ENCODE measurements at places on chromosomes 4 and X. TPM values are rescaled to one million over a fixed set of nuclear protein-coding genes. Genes with fewer than 3 reads are reported as not detected.

- no peak for DNase-seq
Measured at GRCh38 chr4:105241451-105241850, 94.8 kb downstream of the TET2 start.

DNA sequence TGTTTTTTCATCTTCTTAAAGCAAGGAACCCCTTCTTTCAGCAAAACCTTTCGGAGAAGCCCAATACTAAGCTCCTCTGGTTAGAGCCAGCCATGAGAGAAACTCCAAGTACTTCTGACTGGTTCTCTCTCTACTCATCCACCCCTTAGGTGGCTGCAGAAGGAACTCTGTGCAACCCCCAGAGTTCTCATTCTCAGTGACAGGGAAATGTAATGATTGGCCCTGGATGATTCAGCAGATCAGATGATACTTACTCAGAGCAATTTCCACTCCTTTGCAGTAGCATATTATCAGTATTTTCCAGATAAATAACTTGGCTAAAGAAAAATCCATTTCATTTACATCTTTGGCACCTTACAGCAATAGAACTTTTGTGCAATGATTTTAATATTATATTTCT lies 3.2 kb downstream of the SPP1 start:
- DNase-seq: peak; percentile 53

DNA sequence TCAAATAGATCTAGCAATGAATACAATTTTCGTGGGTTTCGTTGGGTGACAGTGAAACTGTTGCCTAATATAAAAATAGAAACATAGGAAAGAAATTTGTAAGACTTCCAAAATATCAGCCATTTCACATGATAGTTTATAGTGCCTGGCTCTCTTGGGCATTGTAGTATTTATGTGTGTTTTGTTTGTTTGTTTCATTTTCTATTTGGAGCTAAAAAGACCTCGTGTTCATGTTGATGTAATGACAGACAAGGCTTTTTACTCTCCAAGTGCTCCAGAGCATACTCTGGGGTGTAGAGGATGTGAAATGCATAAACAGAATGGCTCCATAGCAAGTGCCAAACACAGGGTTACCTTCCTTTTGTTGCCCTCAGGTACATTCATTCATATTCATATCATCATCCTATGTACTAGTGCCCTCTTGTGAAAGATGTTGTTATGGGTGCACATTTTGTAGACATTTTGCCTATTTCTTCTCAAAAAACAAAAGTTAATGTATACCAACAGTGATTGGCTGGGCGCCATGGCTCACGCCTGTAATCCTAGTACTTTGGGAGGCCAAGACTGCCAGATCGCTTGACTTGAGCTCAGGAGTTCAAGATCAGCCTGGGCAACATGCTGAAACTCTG lies 100.7 kb upstream of the AMOT start:
- peak; percentile 10 for DNase-seq

- no peak for DNase-seq
Measured at GRCh38 chr4:27790911-27791310, 930.3 kb downstream of the STIM2 start.

DNA sequence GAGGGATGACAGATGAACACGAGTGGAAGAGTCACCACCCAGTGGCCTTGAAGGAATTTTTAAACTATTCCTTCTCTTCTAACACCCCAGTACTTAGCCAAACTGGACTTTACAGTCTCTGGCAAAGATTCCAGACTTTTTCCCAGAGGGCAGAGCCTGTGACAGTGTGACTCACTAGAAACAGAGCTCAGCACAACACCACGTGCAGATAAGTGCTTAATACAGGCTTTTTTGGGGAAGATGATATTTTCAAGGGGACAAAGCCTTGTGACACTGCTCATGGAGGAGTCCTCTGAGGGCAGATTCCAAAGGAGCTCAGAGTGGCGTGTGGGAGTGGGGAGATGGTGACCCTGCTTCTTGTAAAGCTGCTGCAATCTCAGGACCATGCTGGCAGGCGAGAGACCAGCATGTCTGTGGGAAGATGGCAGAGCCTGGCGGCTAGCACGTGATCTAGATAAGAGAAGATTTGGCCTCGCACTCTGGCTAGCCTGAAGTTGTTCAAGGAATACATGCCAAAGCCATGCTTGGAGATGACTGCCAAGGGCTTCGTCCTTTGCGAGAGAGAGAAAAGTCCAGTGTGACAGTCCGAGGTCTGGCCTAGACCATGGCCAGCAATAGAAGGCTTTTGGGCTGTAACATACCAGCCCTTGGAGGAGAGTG lies 2.4 kb downstream of the RAB33A start:
- peak; percentile 76 for DNase-seq

- DNase-seq: no peak
Measured at GRCh38 chr4:102492531-102493241, 8.5 kb upstream of the NFKB1 start.

GRCh38 chr4:120225527-120225926 lies 158.9 kb upstream of the MAD2L1 start:
- no peak for DNase-seq

- DNase-seq: no peak
Measured at GRCh38 chr4:139886798-139887197, 221.2 kb downstream of the MGST2 start.

DNA sequence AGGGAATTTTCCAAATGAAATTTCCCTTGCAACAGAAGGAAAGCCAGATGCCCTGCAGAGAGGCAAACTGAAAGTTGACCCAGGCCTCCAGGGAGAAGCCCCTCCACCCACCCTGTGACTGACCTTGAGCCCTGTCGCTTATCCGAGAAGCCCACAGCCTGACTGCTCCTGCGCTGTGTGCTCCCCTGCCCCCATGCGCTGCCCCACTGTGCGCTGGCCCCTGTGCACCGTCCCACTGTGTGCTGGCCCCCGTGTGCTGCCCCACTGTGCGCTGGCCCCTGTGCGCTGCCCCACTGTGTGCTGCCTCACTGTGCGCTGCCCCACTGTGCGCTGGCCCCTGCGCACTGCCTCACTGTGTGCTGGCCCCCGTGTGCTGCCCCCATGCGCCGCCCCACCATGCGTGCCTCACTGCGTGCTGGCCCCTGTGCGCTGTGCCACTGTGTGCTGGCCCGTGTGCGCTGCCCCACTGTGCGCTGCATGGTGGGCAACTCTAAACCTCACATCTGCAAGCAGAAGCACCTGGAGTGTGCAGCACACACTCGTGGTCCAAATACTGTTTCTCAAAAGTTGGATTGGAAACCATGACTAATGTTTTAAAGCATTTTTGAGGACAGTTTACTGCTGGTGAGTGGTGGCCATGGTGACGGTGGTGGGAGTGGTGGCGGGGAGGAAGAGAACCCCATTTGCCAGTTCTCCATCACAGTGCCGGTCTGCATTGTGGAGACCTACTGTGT lies 8.3 kb upstream of the GRPEL1 start:
- DNase-seq: no peak

DNA sequence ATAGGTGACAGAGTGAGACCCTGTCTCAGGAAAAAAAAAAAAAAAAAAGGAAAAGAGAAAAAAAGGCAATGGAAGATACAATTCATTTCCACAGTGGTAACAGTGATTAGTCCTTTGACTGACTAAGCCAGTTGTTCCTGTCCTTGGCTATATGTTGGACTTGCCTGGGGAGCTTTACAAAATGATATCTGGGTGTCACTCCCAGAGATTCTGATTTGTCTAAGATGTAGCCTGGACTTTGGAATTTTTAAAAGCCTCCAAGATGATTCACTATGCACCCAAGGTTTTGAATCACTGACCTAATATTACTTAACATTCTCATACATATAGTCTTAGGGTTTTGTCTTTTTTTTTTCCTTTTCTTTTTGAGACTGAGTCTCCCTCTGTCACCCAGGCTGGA lies 16.9 kb downstream of the HELQ start:
- DNase-seq: no peak

GRCh38 chr4:35525192-35525978 lies 718.9 kb downstream of the ARAP2 start:
- DNase-seq: peak; percentile 83

DNA sequence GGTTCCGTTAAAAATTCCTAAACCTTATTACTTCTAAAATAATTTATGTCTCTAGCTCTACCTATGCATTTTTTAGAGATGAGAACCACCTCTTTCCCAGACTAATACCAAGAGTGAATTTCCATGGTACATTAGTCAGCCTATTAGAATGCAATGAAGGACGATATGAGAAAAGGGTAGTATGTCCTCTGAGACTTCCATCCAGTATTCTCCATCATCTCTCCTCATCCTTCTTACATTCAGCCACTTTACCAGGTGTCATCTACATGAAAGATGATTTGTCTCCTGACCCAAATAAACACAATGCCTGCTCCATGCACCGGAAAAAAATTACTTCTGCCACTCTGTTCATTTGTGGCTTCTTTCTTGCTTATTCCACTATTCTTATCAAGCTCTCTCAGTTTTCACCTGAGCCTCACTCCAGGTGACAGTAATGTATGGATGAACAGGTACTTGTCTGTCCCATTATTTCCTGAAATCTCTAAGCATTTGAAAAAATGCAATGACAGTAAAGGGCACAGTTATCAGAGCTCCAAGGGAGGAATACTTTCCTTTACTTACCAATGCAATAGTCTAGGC lies 97.9 kb downstream of the MAB21L2 start:
- no peak for DNase-seq

- DNase-seq: no peak
Measured at GRCh38 chr4:61442936-61443335, 242.8 kb downstream of the ADGRL3 start.

- DNase-seq: no peak
Measured at GRCh38 chrX:153450114-153450948, 4.5 kb upstream of the TREX2 start.

DNA sequence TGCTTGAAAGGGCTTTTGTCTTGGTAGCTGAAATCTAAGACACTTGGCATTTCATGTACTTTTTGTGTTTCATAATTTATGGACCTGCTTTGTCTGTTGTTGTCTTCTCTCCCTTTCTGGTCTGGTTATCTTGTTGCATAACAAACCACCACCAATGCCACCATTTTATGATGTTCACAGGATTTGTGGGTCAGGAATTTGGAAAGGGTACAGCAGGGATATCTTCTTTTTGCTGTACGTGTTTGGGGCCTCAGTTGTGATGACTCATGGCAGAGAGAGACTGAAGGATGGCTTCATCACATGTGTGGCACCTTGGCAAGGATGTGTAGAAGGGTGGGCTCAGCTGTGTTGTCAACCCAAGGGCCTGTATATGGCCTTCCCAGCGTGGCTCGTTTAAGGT lies 35.2 kb downstream of the KDM6A start:
- peak; percentile 49 for DNase-seq

DNA sequence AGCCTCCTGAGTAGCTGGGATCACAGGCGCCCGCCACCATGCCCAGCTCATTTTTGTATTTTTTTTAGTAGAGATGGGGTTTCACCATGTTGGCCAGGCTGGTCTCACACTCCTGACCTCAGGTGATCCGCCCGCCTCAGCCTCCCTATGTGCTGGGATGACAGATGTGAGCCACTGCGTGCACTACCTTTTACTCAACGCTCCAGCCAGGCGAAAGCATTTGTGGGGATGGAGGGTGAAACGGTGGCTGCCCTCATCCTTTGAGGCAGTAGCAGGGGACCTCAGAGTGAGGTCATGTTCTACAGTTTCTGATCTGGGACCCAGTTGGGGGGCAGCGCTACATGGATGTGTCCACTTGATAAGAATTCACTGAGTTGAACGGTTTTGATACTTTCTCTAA lies 65.8 kb upstream of the GPR78 start:
- no peak for DNase-seq

DNA sequence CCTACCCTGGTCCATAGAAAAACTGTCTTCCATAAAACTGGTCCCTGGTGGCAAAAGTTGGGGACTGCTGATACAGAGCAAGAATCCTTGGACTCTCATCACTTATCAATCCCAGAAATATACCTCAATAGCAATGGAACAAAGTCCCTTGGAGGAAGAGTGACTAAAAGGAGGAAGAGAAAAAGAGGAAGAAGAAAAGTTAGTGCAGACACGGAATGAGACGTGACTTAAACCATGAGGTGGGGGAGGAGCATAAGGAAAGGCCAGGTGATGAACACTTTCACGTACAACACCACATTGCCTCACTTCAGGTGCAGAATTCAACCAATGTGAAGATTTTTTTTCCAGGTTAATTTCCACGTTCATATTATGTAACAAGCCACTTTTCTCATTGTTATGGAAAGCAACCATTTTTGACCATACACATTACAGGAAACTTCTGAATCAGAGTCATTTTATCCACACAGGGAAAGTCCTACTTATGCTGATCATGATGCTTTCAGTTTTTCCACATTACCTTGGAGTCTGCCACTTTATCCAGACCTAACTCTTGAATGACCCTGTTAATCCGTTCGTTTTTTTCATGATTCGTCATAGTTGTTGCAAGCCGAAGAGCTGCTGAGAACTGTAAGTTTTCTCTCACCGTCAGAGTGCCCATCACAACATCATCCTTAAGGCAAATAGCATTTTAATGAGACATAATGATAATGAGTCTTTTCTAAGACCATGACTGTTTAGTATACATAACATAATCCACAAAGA lies 27.7 kb downstream of the ABCG2 start:
- DNase-seq: no peak

DNA sequence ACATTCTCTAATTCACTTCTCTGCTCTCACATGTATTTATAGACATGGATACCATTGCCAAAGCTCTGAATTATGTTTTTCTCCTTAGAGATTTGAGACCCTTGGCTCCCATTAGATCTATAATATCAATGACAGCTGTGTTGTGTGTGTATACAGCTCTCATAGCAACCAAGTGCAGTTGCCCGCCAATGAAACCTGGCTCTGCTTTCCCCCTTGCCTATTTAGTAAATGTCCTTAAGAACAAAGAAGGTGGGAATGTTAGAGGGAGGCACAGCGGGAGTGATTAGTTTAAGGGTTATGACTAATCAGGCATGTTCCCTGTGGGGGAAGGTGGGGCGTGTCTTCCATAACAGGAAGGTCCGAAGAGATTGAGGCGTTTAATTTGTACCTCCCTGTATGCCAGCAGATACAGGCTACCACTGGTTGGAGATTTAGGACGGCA lies 100.5 kb upstream of the TBC1D9 start:
- no peak for DNase-seq

- no peak for DNase-seq
Measured at GRCh38 chr4:113641025-113641431, 120.5 kb downstream of the CAMK2D start.

The TLR8 gene
- not detected for total RNA-seq

The DUSP21 gene
- not detected for total RNA-seq

The PRR32 gene
- not detected for total RNA-seq

The NAT8L gene
- 3.8 TPM for total RNA-seq

The RENBP gene
- total RNA-seq: 12.3 TPM

The KLKB1 gene
- total RNA-seq: not detected

The TLR10 gene
- 0.08 TPM for total RNA-seq

The NOX1 gene
- not detected for total RNA-seq

The RIPPLY1 gene
- not detected for total RNA-seq

The RASL11B gene
- 0.32 TPM for total RNA-seq

The MMRN1 gene
- total RNA-seq: 0.16 TPM

Measured in SK-MEL-5 (cell line).